Left renal cortex interstitium (tissue), 4 donors: ENCODE measurements at places on chromosomes 16 and 17. TPM values are rescaled to one million over a fixed set of nuclear protein-coding genes. Genes with fewer than 3 reads are reported as not detected.

Gene CRISPLD2
- 7.7 TPM for polyA plus RNA-seq

Gene MT3
- 1.5 TPM for polyA plus RNA-seq

Gene CMTM1
- polyA plus RNA-seq: 12.0 TPM

GRCh38 chr16:88526906-88527185 lies 43.4 kb upstream of the ZC3H18 start:
- DNase-seq: no peak

DNA sequence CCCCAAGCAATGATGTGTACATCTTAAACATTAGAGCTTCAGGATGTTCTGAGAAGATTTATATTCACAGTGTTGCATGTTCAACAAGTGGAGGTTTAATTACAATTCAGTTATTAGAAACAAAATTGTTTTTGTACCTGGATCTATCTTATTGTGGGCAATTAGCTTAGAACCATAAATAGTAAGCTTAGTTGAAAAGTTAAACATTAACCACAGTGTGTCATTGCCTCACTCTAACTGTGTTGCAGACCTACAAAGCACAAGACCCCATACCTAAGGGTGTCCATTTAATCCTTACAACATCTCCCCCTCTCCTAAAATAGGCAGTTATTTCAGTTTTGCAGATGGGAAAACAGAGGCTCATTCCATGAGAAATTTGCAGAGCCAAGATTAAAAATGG lies 632.0 kb upstream of the SOX9 start:
- no peak for DNase-seq

DNA sequence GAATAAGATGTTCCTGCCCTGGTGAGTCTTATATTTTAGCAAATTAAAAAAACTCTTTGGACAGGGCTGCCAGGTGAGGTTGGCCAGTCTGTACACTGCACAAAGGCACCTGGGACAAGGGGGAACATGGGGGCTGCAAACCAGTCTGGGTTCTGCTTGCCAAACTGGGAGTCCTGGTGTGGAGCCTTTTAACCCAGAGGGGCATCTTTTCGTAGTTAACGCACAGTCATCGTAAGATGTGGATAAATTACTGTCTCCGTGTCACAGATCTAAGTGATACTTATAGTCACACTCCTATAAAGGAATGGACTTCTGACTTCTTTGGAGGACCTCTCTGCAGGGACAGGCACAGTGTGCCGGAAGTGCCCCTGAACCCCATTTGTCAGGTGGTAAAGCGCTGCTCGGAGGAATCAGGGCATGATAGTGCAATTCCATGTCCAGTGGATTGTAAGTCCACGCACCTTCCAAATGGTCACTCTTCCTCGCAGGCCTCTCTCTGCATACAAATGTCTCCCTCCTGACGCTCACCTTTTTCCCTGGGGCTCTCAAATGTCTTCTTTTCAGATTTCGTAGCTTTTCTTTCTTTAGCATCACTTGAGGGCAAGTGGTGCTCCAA lies 14.7 kb downstream of the DEXI start:
- no peak for DNase-seq

DNA sequence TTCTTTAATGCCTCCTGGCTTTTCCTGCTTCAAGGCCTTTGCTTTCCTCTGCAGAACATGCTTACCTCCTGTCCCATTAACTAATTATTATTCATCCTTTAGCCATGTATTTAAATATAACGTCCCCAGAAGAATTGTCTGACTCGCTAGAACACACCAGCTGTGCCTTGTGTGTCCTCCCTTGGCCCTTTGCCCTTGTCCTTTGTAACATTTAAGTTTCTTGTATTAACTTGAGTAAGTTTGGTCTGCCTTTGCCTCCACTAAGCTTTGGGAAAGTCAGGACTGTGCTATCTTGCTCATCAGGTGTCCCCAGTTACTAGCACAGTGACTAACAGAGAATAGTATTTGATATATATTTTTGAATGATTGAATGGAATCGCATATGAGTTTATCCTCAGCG lies 29.6 kb upstream of the ABCA9 start:
- no peak for DNase-seq

DNA sequence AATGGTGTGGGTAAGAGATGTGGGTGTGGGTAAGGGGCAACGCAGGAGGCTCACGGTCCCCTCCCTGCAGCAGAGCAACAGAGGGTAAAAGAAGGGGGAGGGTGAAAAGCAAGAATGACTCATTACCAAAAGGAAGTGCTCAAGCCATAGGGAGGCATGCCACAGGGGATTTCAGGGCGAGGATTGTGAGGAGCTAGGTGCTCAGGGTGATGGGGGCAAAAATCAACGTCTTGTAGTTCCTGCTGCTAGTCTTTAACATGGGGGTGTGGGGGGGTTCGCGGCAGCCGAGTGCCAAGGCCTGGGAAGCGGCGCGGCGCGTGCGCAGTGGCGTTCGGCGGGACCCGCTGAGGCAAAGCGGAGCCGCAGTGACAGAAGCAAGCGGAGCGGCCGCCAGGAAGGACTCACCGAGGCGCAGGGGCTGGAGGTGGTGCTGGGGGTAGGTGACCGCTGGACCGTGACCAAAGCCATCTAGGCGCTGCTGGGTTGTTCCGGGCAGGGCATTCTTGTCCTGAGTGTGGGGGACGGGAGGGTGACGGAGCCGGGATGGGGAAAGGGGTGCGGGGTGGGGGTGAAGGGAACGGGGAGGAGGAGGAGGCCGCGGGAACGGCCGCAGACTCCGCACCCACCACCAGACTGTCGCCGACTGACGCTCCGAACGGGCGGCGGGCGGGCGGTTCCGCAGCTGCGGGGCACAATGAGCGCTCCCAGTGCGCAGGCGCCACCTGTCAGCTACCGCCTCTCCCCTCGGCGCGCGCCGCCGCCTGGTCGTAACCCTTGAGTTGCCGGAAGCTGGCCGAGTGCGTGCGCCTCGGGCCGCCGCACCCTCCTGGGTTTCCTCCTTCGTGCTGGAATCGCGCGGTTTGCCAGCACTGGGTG lies at the start of gene SSH2:
Gene SSH2 (minus strand): TSS at position 696 of the 876 bp plus-strand sequence. CDS start 228 bp downstream, at position 468.
- DNase-seq: peak; percentile 59

DNA sequence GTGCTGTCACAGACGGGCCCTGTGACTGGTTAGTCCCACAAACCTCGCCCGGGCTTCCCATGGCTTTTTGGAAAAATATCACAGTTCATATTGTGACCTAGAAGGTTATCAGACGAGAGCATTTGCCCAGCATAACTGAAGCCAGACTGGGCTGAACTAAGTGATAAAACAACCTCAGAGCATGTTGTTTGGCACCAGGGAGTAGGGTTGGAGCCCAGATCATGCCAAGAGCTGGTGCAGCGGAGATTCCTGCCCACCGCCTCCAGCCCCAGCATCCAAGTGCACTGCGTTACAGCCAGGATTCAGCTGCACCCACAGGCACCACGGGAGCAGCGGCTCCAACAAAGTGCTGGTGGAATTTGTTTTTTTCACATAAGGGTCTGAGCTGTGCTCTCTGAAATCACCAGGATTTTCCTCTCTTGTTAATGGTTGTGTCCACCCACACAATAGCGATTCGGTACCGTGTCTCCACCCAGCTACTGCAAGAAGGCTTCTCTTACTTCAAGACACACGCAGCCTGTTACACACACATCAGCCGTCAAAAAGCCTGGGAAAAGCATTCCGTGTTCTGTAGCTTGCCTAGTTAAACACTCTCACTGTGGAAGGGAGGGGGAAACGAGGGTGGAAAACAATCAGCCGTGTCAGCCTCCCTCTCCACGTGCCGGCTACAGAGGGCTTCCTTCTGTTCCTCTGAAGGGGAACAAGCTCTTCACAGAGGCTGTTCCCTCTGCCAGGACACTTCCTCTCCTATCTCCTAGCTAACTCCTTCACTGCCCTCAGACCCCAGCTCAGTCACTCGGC lies 273.8 kb downstream of the C16orf95 start:
- DNase-seq: no peak

- no peak for DNase-seq
These were observed 11.0 kb upstream of the KRT19 start for GRCh38 chr17:41539071-41539492.

DNA sequence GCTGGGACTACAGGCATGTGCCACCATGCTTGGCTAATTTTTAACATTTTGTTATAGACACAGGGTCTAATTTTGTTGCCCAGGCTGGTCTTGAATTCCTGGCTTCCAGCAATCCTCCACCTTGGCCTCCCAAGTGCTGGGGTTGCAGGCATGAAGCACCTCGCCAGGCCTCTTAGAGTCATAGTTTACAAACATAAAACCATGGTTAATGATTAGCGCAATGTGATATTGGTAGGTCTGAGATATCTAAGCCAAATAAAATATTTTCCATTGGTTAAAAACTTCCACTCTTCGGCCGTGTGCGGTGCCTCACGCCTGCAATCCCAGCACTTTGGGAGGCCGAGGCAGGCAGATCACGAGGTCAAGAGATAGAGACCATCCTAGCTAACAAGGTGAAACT lies 16.6 kb downstream of the TXNDC11 start:
- no peak for DNase-seq

DNA sequence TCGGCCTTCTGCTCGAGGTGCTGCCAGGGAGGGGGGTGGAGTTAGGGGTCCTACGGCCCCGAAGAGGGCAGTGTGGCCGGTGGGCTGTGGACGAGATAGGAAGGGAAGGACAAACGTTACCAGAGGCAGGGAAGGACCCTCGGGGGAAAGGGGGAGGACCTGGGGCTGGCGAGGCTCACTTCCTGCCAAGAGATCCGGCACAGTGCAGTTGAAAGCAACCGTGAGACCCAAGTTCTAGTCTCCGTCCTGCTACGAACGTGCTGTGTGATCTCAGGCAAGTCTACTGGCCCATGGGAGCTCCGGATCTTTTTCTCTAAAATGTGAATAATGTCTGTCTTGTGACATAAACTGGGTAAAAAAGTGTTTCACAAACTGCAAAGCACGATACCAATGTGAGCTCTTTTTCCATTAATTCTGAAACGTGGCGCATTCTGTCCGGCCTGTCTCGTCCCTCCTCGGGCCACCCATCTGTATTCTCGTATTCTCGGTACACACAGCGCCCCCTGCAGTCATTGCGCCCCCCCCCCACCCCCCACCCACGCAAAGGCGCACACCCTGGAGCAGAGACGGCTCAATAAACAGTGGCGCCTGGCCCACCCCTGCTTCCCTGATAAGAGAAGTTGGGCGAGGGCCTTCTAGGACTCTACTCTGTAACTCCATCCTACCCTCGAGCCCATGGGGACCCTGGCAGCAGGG lies 8.8 kb downstream of the CYGB start:
- DNase-seq: no peak

GRCh38 chr16:27446721-27447120 lies 44.7 kb downstream of the IL21R start:
- no peak for DNase-seq
